ENCODE measurements at places on chromosomes 1 and 21.

DNA sequence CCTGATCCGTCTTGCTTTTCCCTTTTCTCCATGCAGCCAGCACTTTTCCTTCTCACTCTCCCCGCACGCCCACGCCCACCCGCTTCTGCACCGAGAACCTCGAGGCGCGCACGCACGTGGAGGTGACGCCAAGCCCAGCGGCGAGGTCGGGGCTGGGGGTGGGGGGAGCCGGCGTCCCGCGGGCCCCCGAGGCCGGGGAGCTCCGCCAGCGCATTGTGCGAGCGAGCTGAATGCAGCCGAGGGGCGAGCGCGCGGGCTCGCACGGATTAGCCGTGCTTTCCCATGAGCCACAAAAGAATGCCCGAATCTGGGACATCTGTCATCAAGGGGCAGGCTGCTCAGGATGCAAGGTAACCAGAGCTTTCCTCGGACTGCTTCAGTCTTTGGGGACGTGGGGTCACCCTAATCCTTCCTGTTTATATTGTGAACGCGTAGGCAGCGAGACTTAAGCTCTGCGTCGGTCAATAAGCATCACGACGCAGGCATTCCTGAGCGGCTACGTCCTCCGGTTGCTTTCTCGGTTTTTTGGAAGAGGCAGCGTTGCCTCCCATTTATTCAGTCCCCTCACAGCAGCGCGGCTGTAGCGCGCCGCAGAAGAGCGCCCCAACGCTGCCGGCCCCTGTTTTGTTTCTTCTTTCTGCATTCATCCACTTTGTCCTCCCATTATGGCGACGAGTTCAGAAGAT, 67.3 kb upstream of the AKT3 start:
- DNase-seq: peak; percentile 2

DNA sequence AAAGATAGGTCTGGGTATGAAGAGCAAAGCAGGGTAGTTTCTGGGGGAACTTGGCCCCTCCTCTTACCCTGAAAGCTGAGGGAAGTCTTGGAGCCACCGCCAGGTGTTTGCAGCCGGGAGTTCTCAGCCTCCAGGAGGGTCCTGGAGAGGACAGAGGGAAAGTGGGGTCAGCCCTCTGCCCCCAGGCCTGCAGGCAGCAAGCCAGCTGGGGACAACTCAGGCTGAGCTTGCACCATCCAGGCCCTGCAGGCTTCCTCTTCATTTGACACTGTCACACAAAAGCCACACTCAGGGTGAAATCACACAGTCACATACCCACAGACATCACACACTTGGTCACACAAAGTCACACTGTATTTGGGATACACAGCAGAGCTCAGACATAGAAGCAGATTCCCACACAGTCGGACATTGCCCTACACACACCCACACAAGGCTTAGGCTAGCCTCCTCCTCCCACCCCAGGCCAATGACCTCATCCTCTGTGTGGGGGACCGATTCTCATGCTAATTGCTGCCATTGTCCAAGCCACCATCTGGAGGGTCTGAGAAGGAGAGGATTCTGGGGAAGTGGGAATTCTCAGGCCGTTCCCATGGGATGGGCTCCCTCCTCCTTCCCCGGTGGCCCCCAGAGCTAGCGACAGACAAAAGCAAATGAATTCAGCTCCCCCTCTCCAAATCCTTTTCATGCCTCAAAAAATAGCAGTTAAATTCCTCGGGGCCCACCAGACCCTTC, 3.7 kb downstream of the NES start:
- no peak for DNase-seq

GRCh38 chr1:211259638-211260126, 516 bp downstream of the RCOR3 start:
- DNase-seq: peak; percentile 32

- no peak for DNase-seq
Observed at GRCh38 chr1:233627376-233627775, 13.5 kb downstream of the KCNK1 start.

DNA sequence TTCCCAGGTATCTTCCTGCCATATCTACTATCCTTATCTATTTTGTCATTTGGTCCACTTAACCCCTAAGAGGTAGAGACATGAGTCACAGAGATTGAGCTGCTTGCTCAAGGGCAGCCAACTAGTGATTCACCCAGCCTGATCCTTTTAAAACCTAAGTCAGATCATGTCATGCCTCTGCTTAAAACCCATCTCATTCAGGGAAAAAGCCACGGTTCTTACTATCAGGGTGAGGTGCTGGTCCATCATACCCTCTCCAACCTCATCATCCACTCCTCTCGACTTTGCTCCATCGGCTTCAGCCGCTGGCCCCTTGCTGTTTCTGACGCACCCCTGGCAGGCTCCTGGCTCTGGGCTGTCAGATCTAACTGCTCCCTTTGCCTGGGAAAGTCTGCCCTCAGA, 14.4 kb upstream of the PPP1R15B start:
- no peak for DNase-seq

- no peak for DNase-seq
Observed at GRCh38 chr1:192858456-192858855, 49.6 kb downstream of the RGS2 start.

GRCh38 chr1:158087320-158087927, 93.3 kb upstream of the CD1D start:
- DNase-seq: peak; percentile 2

GRCh38 chr1:102942324-102942723, 166.0 kb downstream of the COL11A1 start:
- no peak for DNase-seq

- DNase-seq: peak; percentile 72
Observed at GRCh38 chr1:43529206-43529731, 1.4 kb upstream of the PTPRF start.

Data from stimulated activated CD4-positive, alpha-beta T cell treated with anti-CD3 and anti-CD28 coated beads, TNF-alpha, amount 100 ng/mL, for 48 hours (primary cell).